Placental epithelial cell (primary cell): ENCODE measurements at places on chromosomes 12 and 14. TPM values are rescaled to one million over a fixed set of nuclear protein-coding genes. Genes with fewer than 3 reads are reported as not detected.

The TSPAN19 gene
- total RNA-seq = not detected in 2 replicates

The NEUROD4 gene
- not detected in 2 replicates for total RNA-seq

The BHLHE41 gene
- total RNA-seq = 0.22 and 1.2 TPM in 2 replicates

The LRRC10 gene
- not detected in 2 replicates for total RNA-seq

The OR4E2 gene
- not detected in 2 replicates for total RNA-seq

The INSM2 gene
- total RNA-seq = under 0.01 TPM in 1 of 2 replicates, not detected in the other

The KRT71 gene
- under 0.01 and 0.22 TPM in 2 replicates for total RNA-seq
